Naive B cell (primary cell): ENCODE measurements at places on chromosomes 3 and 15. TPM values are rescaled to one million over a fixed set of nuclear protein-coding genes. Genes with fewer than 3 reads are reported as not detected.

KLHL40 gene
- not detected for polyA plus RNA-seq

MAP2K5 gene
- 23.1 TPM for polyA plus RNA-seq

GRK7 gene
- not detected for polyA plus RNA-seq

NPAP1 gene
- polyA plus RNA-seq = not detected

LRRC3B gene
- polyA plus RNA-seq = not detected

SAMMSON gene
- polyA plus RNA-seq = not detected

IGF2BP2 gene
- polyA plus RNA-seq = not detected

XCR1 gene
- polyA plus RNA-seq = not detected

NEK10 gene
- not detected for polyA plus RNA-seq

TNFSF10 gene
- polyA plus RNA-seq = 67.1 TPM

CGGBP1 gene
- 145 TPM for polyA plus RNA-seq

CYP8B1 gene
- not detected for polyA plus RNA-seq

OTOL1 gene
- not detected for polyA plus RNA-seq

P3H2 gene
- polyA plus RNA-seq = not detected

PCSK6 gene
- polyA plus RNA-seq = 1.4 TPM

TMEM62 gene
- polyA plus RNA-seq = 26.6 TPM

POU1F1 gene
- polyA plus RNA-seq = not detected

TMEM42 gene
- 60.4 TPM for polyA plus RNA-seq
